ENCODE measurements at places on chromosomes 2 and 18.

DNA sequence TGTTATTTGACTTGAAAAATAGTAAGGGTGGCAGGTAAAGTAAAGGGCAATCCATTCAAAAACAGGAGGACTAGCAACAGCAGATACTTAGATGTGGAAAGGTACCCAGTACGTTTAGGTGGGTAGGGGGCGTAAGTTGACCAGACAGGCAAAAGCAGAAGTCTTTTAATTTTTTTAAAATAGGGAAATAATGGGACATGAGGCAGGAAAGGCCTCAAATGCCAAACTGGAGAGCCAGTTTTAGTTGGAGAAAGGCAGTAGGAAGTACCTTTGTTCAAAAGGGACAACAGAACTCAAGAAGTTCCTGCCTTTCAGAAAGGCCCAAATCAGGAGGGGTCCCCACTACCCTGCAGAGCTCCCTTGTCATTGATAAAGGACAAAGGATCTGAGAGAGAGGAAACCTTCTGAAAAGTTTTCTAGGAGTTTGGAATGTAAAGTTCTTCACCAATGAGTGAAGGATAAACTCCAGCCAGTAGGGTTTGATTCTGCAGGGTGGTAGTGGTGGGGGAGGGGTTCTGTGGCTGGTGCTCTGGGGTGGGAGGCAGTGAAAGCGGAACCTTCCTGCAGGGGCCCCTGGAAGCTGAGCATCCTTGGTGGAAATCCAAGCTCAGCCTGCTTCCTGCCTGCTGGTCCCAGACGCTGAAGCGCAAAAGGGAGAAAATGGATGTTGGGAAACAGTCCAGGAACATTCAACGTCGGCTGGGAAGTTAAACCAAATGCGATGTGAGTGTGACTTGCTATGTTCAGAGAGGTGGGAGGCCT is 40.1 kb downstream of the TMEM17 start:
- DNase-seq = no peak

GRCh38 chr2:122960759-122961641 is 1064.1 kb upstream of the CNTNAP5 start:
- DNase-seq = peak; percentile 3

GRCh38 chr2:28420722-28421121 is 28.1 kb downstream of the FOSL2 start:
- no peak for DNase-seq

DNA sequence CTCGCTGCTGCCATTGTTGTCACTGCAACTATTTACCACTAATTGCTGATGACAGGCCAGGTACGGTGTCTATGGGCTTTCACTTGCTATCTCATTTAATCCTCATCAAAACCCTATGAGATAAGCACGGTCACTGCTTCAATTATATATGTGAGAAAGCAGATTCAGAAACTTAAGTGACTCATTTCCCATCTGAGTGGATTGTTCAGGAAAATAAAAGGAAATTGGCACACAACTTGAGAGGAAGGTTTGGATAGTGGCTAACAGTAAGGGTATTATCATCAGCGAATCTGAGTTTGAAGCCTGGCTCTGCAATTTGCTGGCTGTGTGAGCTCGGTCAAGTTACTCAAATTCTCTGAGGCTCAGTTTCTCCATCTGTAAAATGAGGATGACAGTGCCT is 196.0 kb downstream of the KCNS3 start:
- no peak for DNase-seq

GRCh38 chr2:221170548-221170947 is 401.6 kb downstream of the EPHA4 start:
- DNase-seq = no peak

DNA sequence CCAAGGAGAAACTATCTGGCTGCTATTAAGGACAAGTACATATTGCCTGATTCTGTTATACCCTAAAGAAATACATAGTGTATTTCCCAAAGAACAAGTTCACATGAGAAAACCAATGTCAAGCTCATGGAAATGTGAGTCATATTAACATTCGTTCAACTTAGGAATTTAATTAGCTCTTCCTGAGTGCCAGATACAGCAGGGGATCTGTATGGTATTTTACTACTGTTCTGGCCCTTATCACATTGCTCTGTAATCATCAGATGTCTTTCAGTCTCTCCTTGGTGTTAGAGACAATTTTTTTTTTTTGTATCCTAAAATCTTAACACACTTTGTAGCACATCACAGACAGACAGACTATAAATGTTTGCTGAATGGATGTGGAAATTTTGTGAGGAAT is 395.0 kb upstream of the CRIM1 start:
- no peak for DNase-seq

- DNase-seq = no peak
These were observed 7.4 kb downstream of the CYB5A start for GRCh38 chr18:74284191-74284979.

Measured in HT-29 (cell line).